Stomach (tissue), 19 donors: ENCODE measurements at places on chromosomes 2 and 18. TPM values are rescaled to one million over a fixed set of nuclear protein-coding genes. Genes with fewer than 3 reads are reported as not detected.
A peak's percentile ranks its signal among the peaks of the same experiment; 100 is the strongest.

GRCh38 chr2:46362667-46363012, 65.4 kb downstream of the EPAS1 start:
- no peak for DNase-seq

Gene VIL1
- total RNA-seq: 120 TPM

DNA sequence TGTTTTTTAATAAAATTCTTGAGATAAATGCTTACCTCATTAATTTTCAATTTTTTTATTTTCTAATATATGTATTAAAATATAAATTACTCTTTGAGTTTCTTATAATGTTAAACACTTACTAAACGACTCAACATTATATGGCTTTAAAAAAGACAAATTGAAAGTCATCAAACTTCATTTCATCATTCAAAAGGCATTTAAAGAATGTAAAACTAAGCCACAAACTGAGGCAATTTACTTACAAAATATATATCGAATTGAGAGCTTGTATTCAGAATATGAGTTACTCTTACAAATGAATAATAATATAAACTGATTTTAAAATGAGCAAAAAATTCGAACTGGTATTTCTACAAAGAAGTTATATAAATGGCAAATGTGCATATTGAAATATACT, 1262.2 kb upstream of the PIK3C3 start:
- no peak for DNase-seq

GRCh38 chr2:65366595-65367125, 65.7 kb downstream of the SPRED2 start:
- DNase-seq: peak; percentile 86

GRCh38 chr18:22296304-22296703, 121.4 kb downstream of the CTAGE1 start:
- no peak for DNase-seq
